Activated CD4-positive, alpha-beta T cell treated with anti-CD3 and anti-CD28 coated beads, Interleukin-2, Interleukin-6, amounts not matched to agents 100 ng/mL and 50 ng/mL, durations not matched to agents 16 hours and 8 hours (primary cell): ENCODE measurements at places on chromosomes 4 and X.
A peak's percentile ranks its signal among the peaks of the same experiment; 100 is the strongest.

DNA sequence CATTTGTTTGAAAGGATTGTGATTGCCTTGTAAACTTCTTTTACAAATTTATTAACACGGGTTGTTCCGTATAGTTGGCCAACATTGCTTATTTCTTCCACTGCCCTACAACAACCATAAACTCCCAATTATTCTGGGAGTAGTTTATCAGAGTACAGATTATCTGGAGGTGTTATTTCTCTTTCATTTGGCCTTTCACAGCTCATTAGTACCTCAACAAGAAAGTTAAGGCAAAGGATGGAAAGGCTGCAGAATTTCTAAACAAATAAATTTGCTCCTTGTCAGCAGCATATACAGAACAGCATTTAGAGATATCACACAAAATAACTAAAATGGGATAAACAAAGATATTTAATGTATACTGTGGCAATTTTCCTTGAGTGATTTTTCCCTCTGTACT is 548.8 kb downstream of the DMD start:
- no peak for DNase-seq

GRCh38 chr4:174522183-174523024 is at the start of gene HPGD:
TSS of gene HPGD (minus strand) at chr4:174522488. CDS start at chr4:174522451, 37 bp downstream.
- peak; percentile 71 for DNase-seq

- DNase-seq = no peak
Measured at GRCh38 chr4:122898370-122899150, 23.8 kb downstream of the NUDT6 start.

- peak; percentile 5 for DNase-seq
Measured at GRCh38 chrX:27555514-27555913, 34.6 kb upstream of the DCAF8L2 start.

DNA sequence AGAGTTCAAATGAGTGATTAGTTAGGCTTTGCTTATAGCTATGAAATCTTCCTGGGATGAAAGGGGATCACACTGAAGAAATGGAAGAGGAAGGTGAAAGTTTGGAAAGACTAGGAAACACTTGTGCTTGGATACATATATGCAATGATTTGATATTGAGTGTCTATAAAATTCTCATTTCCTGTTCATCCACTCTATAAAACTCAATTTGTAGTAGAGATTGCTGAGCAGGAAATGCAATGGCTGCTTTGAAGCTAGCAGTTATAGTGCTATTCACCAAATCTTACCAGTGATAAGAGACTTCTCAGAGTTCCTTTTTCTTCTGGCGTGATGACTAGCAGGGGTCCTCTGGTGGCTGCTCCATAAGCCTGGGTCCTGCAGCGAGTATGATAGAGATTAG is 128.1 kb upstream of the HPF1 start:
- no peak for DNase-seq

- DNase-seq = no peak
Measured at GRCh38 chr4:19944251-19944650, 307.5 kb upstream of the SLIT2 start.

DNA sequence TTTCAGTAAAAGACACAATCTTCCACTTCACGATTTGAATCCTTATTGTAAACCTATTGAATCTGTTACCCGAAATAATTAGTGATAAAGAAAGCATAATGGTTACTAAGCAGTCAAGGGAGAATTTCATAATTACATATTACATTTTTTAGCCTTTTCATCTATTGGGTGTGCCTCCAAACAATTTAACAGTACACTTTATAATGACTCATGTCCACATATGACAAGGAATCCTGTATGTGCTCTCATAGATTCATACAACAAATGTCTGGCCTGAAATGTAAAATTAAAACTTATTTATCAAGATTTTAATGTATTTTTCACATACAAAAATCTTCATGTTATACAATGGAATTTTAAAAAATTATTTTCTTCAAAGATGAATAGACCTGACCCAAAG is 39.4 kb downstream of the PPP3CA start:
- DNase-seq = no peak

- DNase-seq = no peak
Measured at GRCh38 chrX:113726898-113727297, 857.0 kb upstream of the HTR2C start.

- no peak for DNase-seq
Measured at GRCh38 chrX:46599051-46599560, 25.5 kb downstream of the CHST7 start.

- no peak for DNase-seq
Measured at GRCh38 chrX:149455934-149456333, 49.2 kb downstream of the IDS start.

DNA sequence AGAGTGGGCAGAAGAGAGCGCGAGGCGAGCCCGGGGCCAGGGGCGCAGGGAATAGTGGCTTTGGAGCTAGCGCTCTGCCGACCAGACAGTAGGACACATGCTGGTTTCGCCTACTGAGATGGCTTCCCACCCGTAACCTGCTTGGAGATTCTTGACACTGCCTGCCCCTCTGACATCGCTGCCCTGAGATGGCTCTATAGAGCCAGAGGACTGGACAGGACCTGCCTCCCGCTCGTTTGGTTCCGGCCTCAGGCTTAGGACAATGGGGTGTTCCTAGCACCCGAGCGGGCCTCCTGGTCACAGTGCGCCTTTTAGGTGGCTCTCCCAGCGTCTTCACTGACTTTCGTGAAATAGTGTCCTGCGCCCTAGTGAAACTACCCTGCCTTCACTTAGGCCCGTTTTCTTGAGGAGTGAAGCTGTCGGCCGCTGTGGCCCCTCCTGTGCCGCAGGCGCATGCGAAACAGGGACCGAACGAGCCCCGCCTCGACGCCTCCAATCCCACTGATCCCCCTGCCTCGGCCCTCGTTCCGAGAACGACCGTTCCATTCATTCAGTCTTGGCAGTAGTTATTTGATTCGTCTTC is 608 bp downstream of the TAF1 start:
- peak; percentile 30 for DNase-seq

- DNase-seq = no peak
Measured at GRCh38 chr4:99879458-99879857, 14.8 kb downstream of the LAMTOR3 start.

- no peak for DNase-seq
Measured at GRCh38 chrX:13797512-13797911, 19.4 kb downstream of the GPM6B start.

DNA sequence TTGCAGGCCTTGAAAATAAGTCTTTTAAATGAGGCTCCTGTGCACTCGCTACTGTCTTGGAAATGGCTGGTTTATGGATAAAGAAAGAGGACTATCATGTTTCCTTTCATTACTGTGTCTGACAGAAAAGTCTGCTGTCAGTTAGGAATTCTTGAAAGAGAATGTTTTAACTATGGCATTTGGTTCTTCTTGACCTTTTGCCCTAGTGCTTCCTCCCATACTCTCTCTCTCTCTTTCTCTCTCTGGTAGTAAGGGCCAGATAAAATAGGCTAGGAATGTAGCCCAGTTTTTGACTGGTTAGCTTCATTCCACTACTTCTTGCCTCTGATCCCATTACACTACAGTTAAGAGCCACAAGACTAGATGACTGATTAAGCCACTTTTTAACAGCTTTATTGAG is 29.8 kb downstream of the YY2 start:
- no peak for DNase-seq

GRCh38 chr4:28179126-28179525 is 1318.5 kb downstream of the STIM2 start:
- no peak for DNase-seq

GRCh38 chr4:169275180-169275579 is 4.4 kb upstream of the SH3RF1 start:
- DNase-seq = no peak

DNA sequence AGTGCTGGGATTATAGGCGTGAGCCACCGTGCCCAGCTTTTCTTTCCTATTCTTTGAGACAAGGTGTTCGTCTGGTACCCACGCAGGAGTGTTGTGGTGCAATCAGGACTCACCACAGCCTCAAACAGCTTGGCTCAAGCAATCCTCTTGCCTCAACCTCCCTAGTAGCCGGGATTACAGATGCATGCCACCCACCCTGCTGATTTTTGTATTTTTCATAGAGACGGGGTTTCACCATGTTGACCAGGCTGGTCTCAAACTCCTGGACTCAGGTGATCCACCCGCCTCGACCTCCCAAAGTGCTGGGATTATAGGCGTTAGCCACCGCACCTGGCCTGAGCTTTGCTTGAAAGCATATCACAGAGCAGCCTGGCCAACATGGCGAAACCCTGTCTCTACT is 1.5 kb upstream of the CRLF2 start:
- DNase-seq = no peak

DNA sequence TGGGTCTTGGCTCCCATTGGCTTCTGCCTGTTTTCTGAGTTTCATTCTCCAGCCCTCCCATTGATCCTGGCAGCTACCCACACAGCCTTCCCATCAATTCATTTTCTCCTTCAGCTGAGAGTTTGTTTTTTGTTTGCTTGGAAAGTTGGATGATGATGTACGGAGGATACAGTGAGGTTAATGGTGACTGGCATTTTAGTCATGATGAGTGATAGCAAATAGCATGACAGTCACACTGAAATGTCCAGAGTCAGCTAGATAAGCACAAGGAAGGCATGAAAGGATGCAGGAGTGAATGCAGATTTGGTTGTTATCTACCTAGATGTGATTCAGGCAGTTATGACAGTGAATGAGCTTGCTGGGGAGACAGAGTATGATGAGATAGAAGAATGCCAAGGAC is 30.6 kb upstream of the LCORL start:
- DNase-seq = no peak

DNA sequence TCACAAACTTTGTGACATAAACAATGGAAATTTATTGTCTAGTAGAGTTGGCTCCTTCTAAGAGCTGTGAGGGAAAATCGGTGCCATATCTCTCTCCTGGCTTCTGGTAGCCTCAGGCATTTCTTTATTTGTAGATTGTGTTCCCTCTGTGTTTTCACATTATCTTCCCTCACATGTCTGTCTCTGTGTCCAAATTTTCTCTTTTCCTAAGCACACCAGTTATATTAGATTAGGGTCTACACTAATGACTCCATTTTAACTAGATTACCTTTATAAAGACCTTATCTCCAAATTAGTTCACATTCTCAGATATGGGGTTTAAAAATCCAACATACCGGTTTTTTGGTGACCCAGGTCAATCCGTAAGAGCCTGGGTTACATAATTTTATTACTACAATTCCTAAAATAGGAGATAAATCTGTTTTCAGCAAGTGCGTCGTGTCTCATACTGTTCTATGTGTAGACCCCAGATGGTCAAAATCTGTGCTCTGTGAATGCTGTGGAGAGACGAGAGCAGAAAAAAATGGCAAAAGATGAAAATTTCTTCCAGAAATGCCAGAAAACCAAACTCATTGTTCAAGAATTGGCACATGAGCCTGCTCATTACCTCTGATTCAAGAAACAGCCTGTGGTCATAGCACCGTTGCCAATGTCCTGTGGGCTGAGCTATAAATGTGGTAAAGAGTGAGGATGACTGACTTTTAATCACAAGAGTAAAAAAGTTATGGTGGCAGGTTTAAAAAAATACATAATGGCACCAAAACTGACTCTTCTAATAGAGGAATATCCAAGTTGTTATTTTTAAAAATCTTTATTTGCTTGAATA is 574.7 kb downstream of the PCDH7 start:
- DNase-seq = no peak

DNA sequence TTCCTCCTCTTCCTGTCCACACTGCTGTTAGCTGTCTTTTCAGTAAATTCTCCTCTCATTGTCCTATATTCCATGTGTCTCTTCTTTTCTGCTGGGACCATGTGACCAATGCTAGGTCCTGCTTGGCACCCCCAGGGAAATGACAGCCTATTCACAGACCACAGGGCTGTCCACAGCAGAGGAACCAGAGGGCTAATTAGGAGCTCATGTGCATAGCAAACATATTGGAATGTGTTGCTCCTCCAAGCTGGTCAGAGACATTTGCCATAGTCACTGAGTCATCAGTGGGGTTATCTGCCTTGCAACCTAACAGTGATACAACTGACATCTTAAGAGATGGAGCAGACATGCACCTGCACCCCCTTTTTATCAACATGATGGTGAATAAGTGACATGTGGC is 67.9 kb upstream of the PUDP start:
- no peak for DNase-seq

- DNase-seq = no peak
Measured at GRCh38 chrX:100395781-100396180, 14.3 kb downstream of the PCDH19 start.
